ENCODE measurements at places on chromosomes 2 and 18.
A peak's percentile ranks its signal among the peaks of the same experiment; 100 is the strongest.

DNA sequence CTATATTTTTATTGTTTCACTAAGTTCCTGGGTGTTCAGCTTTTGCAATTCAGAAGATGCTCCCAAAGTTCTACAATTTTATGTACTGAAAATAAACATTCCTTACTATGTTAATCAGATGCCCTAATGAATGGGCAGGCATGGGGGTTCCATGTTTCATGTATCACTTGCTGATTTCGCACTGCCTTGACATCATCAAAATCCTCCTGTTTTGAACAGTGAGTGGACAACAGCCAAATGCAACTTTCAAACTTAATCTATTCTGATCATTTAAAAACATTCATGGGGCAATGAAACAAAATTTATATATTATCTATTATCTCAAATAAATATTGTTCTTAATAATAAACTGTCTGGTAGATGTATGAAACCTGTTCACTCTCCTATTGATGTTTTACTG, 43.2 kb downstream of the ZEB2 start:
- no peak for DNase-seq

- DNase-seq, result no peak
Observed at GRCh38 chr2:242098445-242099128, 229.1 kb downstream of the RTP5 start.

- no peak for DNase-seq
Observed at GRCh38 chr18:48080546-48080945, 150.1 kb upstream of the SMAD2 start.

- DNase-seq, result no peak
Observed at GRCh38 chr18:68406761-68407160, 308.1 kb downstream of the TMX3 start.

- peak; percentile 79 for DNase-seq
Observed at GRCh38 chr2:28274911-28275685, 117.6 kb upstream of the FOSL2 start.

DNA sequence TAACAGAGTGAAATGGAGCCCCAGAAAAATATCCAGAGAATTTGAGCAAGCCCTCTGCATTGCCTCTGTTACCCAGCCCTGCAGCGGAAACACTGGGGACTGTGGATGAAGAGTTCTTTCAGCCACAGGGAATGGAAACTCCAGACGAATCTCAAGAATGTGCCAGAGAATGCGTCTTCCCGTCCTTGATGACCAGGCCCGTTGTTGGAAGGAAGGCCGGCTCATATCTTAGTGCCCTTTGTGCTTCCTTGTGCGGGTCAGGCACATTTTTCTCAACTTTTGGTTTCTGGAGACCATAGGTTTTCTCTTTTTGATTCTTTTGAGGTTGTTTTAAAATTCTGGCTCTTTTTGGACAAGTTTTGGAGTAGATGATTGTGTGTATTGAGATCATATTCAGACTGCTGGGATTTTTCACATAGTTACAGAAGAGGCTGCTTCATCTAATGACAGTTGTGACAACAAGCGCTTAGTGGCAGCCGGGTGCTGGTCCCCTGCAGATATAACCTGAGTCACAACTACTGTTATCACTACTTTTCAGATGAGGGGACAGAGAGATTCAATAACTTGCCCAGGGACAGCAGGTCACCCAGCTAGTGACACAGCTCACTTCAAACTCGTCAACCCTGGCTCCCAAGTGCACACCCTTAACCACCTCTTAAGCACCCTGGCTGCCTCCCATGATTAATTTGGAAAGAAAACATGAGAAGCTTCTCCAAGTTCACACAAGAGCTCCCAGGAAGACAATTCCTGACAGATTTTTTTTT, 15.7 kb downstream of the MAL start:
- DNase-seq, result no peak

DNA sequence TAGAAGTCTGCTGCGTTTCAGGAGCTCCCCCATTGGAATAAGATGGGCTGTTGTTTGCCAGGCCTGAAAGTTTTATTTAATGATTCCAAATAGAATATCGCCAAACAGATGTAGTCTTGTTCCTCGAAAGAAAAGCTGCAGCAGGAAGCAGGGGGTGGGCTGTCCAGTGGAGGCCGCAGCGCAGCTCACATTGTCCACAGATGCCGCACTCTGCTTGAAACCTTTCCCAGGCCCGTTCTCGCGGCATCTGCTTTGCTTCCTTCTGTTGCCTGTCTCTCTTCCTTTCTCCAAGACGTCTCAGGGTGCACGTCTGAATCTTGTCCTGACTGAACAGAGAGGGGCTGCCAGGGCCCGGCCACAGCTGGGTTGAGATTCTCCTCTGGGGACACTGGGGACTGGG, 12.4 kb upstream of the IGFBP2 start:
- no peak for DNase-seq

GRCh38 chr2:208062113-208062512, 36.8 kb upstream of the PLEKHM3 start:
- peak; percentile 26 for DNase-seq

- DNase-seq, result no peak
Observed at GRCh38 chr2:165877565-165878550, 75.7 kb downstream of the TTC21B start.

DNA sequence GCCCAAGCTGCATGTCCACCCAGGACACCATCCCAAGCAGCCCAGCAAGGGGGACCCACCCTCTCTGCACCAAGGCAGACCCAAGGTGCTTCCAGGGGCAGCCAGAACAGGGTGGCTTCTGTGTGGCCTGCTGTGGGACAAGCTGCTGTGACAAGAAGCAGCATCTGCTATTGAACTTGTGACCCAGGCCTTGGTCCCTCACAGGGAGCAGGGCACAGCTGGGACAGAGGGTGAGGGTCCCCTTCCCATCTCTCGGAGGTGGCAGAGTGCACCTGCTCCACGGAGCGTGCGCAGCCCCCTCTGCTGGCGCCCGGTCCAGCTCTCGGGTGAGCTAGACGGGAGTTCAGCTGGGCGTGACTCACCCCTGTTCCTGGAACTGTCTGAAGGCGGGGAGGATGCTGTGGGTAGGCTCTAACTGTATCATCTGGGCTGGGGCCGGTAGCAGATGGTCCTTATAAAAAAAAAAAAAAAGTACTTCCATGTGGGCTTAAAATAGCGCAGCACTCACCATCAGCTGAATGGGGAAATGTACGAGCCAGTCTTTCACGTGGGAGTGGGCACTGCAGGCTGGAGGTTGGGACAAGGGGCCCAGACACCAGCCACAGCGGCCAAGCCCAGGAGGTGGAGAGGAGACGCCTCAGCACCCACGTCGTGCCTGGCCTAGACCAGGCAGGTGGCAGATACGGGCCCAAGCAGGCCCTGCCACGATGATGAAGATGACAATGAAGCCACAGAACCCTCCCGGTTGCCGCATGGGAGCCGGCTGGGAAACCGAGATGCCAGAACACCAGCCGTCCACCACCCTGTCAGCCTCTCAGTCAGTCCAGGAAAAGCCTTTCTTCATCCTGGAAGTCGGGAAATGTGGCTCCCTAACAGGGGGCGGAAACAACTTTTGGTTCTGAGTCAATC, 136.8 kb upstream of the ID2 start:
- peak; percentile 6 for DNase-seq

DNA sequence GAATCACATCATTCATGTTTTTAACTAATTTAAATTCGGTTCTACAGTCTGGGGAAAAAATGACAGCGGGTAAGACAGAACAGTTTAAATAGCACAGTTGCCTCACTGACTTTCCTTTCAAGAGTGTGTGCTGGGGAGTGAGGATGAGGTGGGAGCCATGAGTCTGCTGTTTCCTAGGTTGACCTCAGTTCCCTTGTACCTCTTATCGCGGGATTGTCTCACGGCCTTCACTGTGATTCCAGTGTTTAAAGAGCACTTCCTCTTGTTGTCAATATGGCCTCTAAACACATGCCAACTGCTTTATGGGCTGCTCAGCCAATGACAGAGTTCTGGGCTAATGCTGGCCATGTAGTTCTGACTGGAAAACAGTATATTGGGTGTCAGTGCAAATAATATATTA, 41.6 kb upstream of the ALMS1 start:
- DNase-seq, result no peak

DNA sequence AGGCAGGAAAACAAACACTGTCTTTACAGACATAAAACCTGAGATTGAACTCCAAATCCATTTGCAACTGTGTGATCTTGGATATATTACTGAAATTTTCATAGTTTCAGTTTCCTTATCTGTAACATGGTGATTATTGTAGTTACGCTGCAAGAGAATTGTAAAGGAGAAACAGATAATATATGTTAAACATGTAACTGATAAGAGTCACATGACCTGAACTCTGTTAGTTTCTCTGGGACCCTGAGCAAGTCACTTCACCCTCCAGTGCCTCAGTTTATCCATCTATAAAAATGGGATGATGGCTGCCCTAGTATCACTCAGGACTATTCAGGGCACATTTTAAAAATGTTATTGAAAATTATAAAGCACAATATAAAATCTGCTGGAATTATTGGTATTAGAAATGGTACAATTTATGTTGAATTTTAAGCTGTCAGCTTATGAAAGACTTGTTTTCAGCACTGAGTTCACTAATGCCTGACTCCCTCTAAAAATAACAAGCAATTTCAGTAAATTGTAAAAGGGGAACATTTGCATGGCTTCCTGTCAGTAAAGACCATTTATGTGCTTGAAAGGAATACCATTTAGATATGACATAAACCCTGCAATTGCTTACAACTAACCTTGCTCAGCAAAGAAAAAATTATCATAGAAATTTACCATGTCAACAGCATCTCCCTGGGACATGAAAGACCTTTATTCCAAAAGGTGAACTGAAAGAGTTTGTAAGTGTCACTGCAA, 393.5 kb downstream of the RAD51AP2 start:
- no peak for DNase-seq

DNA sequence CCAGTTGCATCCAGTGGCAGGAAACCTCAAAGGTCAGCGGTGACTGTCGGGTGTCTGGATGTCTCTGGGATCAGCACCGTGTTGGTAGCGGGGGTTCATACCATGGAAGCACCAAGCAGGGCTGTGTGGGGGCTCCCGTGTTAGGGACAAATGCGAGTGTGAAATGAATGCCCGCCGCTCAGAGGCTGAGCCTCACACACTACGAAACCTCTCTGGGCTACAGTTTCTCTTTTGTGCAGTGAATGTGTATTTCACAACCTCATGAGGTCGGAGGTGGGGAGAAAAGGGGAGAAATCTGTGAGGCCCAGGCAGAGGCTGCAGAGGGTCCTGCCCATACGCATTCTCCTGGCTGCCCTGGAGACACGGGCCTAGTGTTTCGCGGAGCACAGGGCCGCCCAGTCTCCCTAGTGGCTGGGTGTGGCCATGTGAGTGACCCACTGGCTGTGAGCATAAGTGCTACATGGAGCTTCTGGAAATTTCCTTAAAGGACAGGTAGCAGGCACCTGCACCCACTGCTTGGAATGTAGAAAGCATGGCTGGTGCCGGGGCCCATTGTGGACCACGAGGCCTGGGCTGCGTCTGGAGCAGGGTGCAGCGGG, 138.0 kb upstream of the GLI2 start:
- no peak for DNase-seq

- no peak for DNase-seq
Observed at GRCh38 chr2:231655894-231656293, 52.4 kb upstream of the PTMA start.

DNA sequence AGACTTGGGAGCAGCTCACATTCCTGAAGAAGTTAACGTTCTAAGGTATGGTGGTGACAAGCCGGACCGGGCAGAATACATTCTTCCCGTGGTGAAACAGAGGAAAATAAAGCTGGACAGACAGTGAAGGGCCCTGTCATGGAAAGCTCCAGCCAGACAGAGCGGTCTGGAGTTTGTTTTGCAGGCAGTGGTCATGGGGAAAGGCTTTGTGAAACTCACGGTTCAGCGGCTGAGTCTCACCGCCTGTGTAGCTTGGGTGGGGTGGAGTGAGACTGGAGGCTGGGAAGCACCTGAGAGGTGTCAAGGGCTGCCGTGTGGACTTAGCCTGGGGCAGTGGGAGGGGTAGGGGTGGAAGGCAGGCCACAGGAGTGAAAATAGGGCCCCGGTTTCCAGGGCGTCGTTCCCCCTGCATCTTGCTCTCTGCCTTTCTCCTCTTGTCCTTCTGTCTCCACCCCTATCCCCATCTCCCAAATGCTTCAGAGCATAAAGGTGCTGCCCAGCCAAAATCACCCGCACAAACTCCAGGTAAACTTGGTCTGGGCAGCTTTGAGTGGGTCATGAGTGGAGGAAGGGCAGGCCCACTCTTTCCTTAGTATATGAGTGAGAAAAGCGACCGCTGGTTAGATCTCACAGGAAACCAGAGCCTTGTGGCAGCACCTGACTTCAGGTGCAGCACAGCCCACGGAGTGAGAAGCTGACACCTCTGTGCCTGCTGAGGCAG, 11.4 kb upstream of the SLC20A1 start:
- no peak for DNase-seq

- peak; percentile 32 for DNase-seq
Observed at GRCh38 chr18:63016270-63016669, 300.9 kb downstream of the PHLPP1 start.

DNA sequence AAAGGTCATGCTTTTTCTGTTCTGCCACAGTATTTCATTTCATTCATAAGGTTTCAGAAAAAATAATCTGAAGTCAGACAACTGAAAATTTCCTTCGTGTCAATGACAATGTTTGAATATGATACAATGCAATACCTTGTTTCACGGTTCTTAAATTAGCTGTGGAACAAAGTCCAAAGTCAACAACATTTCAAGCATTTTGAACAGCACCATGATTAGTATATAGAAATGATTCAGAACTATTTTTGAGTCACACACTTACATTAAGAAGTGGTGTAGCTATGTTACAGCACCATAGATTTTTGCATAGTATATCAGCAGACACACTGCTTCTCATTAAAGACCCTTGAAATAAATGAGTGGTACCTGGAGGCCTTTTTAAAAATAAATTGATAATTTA, 178.3 kb upstream of the DSEL start:
- DNase-seq, result no peak

GRCh38 chr2:28411166-28411755, 18.6 kb downstream of the FOSL2 start:
- DNase-seq, result no peak

Data from HCT116 (cell line).